ENCODE measurements at places on chromosomes 3 and 15.

DNA sequence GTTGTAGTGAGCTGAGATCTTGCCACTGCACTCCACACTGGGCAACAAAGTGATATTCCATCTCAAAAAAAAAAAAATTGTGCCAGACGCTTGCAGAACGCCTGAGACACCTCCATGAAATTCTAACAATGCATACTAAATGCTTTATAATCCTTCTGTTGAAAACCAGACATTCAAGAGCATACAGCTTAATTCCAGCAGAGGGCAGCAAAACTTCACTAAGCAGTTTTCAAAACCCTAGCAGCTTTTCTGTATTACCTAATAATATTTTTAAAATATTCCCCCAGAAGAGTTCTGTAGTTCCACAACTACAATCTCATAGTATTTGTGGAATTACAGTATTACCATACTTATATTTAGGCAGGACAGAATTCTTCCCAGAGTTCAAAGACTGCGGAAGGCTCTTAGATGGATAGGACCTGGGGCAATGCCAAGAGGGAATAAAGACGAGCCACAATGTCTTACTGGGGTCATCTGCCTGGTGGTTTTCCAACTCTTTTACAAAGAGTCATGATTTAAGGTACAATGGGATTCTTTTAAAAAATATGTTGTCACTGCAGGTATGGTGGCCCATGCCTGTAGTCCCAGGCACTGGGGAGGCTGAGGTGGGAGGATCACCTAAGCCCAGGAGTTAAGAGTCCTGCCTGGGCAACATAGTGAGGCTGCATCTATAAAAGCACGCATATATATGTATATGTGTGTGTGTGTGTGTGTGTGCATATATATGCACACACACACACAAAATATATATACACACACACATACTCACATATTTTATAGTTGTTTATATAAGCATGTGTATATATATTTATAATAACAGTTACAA lies 19.6 kb upstream of the TASOR start:
- DNase-seq = peak; percentile 79

DNA sequence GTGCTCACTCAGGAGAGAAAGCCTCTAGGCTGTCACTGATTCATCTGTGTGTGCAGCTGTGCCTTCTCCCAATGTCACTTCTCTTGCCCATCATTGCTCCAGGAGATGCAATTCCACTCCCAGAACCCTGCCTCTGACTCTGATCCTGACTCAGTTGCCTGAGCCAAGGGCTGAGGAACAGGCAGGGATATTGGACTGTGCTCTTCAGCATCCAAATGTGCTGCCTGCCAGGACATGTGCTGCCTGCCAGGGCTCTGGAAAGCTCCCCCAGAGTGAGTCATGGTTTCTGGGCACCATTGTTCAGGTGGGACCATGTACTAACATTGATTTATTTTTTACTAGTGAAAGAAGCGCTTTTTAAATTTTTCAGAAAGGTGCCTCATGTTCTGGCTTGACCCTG lies 71.0 kb downstream of the TRIM42 start:
- DNase-seq = no peak

- no peak for DNase-seq
These were observed 67.3 kb upstream of the RASGRF1 start for GRCh38 chr15:79157631-79158592.

DNA sequence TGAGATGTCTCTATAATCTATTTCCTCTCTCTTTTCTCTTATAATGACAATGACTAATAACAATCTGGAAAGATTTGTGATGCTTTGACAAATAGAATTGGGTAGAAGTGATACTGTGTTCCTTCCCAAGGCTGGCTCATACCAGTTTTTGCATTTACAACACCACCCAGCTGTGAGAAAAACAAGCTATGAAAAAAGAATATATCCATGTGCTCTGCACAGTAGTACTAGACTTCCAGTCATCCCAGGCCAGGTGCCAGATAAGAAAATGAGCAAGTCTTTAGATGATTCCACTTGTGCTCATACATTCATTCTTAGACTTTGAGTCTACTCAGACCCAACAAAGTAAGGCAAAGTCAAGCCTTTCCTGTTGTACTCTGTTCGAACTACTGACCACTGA lies 350.2 kb upstream of the POU1F1 start:
- no peak for DNase-seq

DNA sequence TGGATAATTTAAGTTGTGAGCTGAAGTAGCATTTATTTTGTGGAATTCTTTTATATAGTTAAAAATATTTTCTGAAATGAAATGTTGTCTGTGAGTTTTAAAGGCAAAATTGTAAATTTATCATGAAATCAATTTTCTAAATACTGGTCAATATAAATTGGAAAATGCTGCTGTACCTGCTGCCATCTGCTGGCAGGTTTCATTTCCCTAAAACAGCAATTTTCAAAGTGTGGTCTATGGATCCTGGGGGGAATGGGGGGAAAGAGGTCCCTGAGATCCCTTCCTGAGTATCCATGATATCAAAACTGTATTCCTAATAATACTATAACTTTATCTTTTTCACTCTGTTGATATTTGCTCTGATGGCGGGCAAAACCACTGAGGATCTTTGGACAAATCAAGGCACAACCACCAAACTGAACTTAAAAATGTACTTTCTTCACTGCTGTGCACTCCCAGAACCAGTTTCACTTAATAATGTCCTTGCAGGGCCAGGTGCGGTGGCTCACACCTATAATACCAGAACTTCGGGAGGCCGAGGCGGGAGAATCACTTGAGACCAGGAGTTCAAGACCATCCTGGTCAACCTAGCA lies 17.2 kb upstream of the CCR4 start:
- DNase-seq = peak; percentile 33

DNA sequence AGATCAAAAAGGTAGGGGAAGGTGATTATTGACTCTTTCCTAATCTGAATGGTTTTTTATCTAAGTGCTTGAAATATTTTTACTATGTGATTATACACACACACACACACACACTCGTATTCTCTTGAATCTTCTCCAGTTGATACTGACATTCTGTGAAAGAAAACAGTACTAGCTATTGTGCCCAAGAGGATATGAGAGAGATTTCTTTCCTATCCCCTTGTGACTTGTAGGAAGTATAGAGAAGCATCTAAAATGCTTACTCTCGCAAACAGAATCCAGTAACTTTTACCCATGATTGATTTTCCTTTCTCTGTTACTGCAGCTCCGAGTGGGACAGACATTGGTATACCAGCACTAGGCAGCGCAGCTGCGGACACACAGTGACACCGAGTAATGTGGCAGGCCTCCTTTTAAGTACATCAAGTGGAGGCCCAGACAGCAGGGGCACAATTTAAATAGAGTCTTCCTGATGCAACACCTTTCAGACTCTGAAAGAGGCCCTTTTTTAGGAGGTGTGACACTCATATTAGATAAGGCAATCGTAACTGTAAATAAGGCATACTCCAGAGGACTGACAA lies 421.0 kb upstream of the CNTN4 start:
- no peak for DNase-seq

- no peak for DNase-seq
These were observed 212.0 kb upstream of the TLE3 start for GRCh38 chr15:70309716-70310115.

DNA sequence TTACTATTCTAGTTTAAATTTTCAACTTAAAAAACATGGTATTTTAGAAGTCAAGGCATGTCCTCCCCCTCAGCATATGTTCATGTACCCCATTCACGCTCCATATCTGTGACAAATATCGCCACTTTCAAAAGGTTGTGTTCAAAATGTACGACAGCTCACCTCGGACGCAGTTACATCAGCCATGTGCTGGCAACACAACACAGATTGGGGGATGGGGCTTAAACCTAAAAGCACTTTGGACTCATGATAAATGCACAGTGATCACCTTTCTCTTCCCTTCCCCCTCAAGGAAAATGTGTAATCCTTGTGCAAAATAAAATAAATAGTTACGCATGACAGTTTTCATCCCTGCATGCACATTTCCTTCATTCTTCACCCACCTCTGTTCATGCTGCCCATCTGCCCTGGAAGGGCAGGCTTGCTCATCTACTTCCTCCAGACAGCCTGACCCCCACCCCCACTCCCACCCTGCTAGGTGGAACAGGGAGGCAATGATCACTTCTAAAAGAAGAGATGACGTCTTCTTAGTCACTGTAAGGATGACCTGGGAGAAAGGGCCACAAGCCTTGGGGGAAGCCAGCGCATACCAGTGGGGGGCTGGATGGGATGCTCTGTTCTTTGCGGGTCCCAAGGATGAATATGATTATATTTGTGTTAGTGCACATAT lies 271.4 kb upstream of the SEMA6D start:
- no peak for DNase-seq

- DNase-seq = no peak
These were observed 92.6 kb downstream of the LEKR1 start for GRCh38 chr3:156918746-156919145.

- DNase-seq = no peak
These were observed 215.0 kb upstream of the IGF1R start for GRCh38 chr15:98433346-98433745.

DNA sequence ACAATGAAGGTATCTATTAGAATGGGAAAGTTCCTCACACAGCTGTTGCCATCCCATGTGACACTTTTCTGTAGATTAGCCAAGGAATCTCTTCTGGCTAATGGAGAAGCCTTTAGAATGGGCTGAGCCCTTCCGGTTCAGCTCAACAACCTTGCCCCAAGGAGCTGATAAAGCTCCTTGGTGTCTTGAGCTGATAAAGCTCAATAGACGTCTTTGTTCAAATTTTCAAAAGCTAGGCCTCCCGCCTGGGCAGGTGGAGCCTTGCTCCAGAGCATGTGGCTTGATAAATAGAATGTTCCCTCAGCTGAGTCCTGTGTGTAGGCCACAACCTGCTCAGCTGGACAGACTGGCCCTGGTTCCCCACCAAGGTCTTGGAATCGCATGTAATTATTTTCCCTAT lies 7.2 kb upstream of the BNIP2 start:
- no peak for DNase-seq

- no peak for DNase-seq
These were observed 843.6 kb upstream of the ALCAM start for GRCh38 chr3:104523136-104523535.

DNA sequence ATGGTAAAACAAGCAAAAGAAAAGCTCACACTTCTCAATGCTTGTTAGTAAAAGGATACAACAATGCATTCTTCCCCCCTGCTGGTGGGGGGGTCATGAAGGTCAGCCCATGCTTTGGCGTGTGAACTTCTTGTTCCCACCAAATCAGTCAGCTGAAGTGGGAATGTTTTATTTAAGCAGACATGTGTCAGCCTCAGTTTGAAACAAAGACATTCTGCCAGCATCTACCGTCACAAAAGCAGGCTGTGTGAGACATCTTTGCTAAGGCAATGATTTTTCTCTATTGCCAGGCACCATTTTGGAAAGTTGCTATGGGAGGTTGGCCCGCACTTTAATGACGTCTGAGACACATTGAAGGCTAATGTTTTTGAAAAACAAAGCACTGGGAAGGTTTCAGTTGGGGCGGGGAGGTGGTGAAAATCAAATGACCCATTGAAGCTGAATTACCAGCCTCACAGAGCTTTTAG lies 206.6 kb downstream of the TLE3 start:
- DNase-seq = no peak

Data from CD4-positive, alpha-beta T cell treated with Interleukin-21 for 1 hour (primary cell).